Endothelial cell of umbilical vein (primary cell): ENCODE measurements at places on chromosomes 11 and 22. TPM values are rescaled to one million over a fixed set of nuclear protein-coding genes. Genes with fewer than 3 reads are reported as not detected.

DNA sequence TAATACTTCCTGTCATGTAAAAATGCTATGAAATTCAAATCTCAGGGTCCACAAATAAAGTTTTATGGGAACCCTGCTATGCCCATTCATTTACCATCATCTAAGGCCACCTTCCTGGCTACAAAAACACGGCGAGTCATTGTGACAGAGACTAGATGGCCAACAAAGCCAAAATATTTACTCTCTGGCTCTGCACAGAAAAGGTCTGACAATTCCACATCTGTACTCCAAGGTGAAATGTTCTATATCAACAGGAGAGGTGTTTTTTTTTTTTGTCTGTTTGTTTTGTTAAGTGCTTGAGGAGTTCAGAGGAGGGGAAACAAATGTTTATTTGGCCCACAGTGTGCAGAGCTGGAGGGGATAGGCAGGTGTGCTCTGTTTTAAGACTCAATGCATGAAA lies 18.6 kb upstream of the TMA7B start:
- no peak overlapping the region for H3K4me3 ChIP-seq
- no peak overlapping the region for H3K27ac ChIP-seq
- no peaks in the 10 kb centered on the region for H3K4me1 ChIP-seq
- H3K36me3 ChIP-seq, result no peaks in the 10 kb centered on the region

DNA sequence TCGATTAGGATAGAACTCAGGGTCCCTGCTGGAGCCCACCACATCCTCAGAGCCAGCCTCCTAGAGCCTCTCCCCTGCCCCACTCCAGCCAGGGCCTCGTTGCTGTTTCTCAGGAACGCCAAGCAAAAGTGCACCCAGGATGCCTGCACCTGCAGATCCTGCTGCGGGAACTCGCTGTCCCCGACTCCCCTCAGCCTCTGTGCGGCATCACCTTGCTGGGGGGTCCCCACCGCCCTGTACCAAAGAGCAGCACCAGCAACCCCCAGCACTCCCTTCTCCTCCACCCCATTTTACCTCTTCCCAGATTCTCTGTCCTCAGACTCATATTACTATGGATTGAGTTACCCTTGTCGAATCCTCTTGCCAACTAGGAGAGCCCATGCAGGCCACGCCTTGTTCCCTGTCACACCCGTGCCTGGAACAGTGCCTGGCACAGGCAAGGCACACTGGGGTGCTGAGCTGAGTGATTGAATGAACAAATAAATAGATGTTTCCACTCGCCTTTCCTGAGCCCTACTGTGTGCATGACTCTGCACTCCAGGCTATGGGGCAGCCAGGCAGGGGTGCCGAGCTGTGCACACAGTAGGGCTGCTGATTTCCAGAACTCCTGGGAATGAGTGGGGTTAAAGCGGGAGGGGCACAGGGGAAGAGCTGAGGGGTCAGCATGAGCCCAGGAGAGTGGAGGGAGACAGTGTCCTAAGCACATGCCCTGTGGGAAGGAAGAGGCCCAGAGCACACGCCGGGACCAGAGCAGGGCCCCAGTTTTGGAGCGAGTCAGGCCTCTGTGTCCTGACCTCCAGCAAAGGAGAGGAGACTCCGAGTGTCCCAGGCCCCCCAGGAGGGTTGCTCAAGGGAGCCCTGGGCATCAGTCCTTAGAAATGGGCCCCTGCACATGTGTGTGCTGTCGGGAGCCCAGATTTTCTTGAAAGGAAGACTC lies 44.3 kb downstream of the LINC01488 start:
- no peak overlapping the region for H3K27ac ChIP-seq
- no peaks in the 10 kb centered on the region for H3K4me1 ChIP-seq
- no peaks in the 10 kb centered on the region for H3K27me3 ChIP-seq
- no peak overlapping the region for H3K4me3 ChIP-seq

- no peaks in the 10 kb centered on the region for H3K36me3 ChIP-seq
- H3K4me1 ChIP-seq, result no peaks in the 10 kb centered on the region
- DNase-seq, result no peak
- H3K27ac ChIP-seq, result no peak overlapping the region
These were observed 6.6 kb upstream of the RNF169 start for GRCh38 chr11:74742070-74742469.

DNA sequence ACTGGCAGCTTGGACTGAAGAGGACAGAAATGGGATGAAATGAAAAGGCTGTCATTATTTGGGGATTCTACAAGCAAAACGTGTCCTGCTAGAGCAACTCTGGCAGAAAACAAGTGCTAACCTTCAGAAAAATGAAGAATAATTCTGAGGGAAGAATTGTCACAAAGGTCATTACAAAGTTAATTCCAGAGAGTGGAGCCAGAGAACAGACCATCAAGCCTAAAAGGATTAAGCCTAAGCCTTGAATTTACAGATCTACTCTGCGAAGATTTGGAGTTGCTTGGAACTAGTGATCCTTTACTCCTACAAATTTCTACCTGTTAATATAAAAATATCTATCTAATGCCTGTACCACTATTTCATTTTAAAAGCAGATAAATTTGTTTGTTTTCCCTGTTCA lies 1077.3 kb upstream of the CNTN5 start:
- no peak for DNase-seq
- H3K4me1 ChIP-seq, result no peaks in the 10 kb centered on the region
- H3K4me3 ChIP-seq, result no peak overlapping the region
- H3K27me3 ChIP-seq, result no peaks in the 10 kb centered on the region

GRCh38 chr11:1338201-1339065 lies 29.0 kb upstream of the TOLLIP start:
- H3K4me1 ChIP-seq, result peaks cover 6% of the 10 kb centered on the region
- no peak overlapping the region for H3K4me3 ChIP-seq
- DNase-seq, result no peak
- H3K27me3 ChIP-seq, result peaks cover 7% of the 10 kb centered on the region
- H3K27ac ChIP-seq, result no peak overlapping the region

GRCh38 chr11:82855616-82856015 lies 44.6 kb downstream of the PRCP start:
- no peak overlapping the region for H3K27ac ChIP-seq
- DNase-seq, result no peak
- H3K27me3 ChIP-seq, result no peaks in the 10 kb centered on the region
- no peak overlapping the region for H3K4me3 ChIP-seq
- no peaks in the 10 kb centered on the region for H3K36me3 ChIP-seq

DNA sequence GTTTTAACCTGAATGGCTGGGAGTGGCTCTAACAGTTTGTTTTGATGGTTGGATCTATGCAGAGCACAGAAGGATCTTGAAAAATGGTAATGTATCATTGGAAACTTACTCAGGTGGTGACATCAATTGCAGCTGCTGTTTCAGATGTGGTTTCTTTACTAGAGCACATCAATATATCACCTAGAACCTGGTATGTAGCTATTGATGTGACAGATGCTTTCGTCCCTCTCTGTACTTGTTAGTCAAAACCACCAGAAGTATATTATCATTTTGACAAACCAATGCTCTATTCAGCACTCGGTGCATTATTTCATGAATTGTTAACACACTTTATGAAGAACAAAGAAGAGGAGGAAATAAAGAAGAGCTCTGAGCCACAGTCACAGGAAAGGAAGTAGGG lies 26.6 kb upstream of the SCN3B start:
- H3K4me3 ChIP-seq, result no peak overlapping the region
- H3K27me3 ChIP-seq, result no peaks in the 10 kb centered on the region
- H3K4me1 ChIP-seq, result no peaks in the 10 kb centered on the region
- DNase-seq, result no peak
- no peaks in the 10 kb centered on the region for H3K36me3 ChIP-seq

DNA sequence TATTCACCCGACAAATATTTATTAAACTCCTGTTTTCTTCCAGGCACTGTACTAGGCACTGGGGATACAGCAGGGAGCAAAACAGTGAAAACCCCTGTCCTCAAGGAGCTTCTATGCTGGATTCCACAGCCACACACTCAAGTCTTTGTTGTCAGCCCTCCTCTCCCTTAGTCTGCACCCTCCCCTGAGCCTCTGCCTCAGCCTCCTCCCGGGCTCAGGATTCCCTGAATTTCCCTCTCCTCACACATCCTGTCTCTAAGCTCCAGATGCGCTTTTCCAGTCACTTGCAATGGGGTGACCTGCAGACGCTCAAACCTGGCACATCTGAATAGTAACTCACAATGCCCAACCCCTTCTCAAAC lies 13.5 kb upstream of the TUB start:
- no peaks in the 10 kb centered on the region for H3K36me3 ChIP-seq
- H3K27me3 ChIP-seq, result peaks cover 2% of the 10 kb centered on the region
- H3K4me1 ChIP-seq, result peaks cover 3% of the 10 kb centered on the region
- DNase-seq, result no peak

GRCh38 chr11:124838805-124839127 lies 26.5 kb upstream of the ROBO3 start:
- H3K27ac ChIP-seq, result no peak overlapping the region
- H3K36me3 ChIP-seq, result no peaks in the 10 kb centered on the region
- no peak overlapping the region for H3K4me3 ChIP-seq
- peaks cover 10% of the 10 kb centered on the region for H3K4me1 ChIP-seq

DNA sequence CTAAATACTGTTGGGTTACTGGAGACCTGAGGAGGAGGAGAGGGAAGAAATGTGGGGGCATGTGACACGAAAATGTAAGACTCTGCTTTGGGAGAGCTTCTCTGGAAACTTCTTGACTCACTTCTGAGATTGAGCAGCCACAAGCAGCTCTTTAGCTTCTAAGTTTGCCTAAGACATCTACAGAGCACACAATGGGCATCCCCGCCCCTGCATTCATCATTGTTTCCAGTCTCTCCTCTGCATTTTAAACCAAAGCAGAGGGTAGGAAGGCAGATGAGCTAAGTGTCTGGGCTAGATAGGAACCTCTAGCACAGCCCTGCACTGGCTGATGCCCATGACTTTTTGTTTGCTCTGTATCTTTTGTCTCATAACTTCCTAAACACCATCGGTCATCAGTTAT lies 2.1 kb upstream of the OR52D1 start:
- H3K27me3 ChIP-seq, result no peaks in the 10 kb centered on the region
- H3K4me3 ChIP-seq, result no peak overlapping the region
- no peaks in the 10 kb centered on the region for H3K36me3 ChIP-seq

The MMP11 gene
- polyA plus RNA-seq, result 16.9 and 23.2 TPM in 2 replicates

The OTOG gene
- polyA plus RNA-seq, result not detected in 2 replicates

The PAX6 gene
- polyA plus RNA-seq, result not detected in 2 replicates

The EIF3D gene
- polyA plus RNA-seq, result 374 and 413 TPM in 2 replicates
